Gastrocnemius medialis (tissue), 4 donors: ENCODE measurements at places on chromosomes 5 and 9.

DNA sequence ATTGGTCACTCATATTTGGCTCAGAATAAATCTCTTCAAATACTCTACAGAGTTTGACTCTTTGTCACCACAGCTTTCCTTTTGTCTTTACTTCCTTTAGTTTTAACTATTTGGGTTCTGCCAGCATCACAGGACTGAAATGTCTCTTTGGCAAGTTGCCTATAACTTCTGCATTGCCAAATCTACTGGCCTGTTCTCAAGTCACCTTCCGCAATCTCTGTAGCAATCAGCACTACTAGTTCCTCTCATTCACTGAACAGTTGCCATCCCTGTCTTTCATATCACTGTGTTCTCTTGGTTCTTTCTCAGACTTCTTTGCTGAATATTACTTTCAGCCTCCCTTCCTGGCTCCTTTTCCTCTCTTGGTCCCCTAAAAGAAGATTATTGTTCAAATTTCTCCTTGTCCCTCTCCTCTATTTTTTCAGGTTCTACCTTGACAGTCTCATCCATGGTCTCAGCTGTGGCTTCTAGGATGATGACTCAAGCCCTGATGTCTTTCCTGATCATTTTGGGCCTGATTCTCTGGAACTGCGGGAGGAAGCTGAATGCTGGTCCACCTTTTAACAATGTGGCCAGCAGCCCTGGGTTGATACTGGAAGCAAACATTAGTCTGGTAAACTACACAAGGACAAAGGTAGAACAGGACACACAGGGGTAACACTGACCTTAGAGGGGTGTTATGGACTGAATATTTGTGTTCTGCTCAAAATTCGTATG is 44.0 kb upstream of the LIFR start:
- DNase-seq, result peak; percentile 34

DNA sequence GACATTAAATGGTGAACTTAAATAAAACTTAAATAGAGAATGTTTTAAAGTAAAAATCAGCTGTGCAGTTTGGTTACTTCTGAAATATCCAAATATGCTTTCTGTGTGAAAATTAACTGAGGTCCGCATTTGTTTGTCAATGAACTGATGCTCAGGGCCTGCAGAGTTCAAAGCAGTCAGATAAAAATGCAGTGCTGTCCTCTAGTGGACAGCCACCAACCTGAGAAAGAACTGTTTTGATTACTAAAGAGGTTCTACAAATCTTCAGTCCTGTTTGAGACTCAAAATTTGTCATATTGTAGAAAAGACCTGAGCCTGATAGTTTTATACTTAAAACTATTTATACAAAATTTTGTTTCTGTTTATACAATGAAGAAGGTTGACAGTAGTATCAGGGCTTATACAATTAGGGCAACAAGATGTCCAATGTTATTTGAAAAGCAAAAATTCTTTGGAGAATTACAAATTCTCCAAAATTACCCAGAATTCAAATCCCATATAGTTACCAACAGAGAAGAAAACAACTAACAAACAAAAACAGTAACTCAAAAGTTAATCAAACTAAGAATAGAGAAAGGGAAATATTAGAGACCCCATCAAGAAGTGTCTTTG is 232.3 kb upstream of the TBCA start:
- DNase-seq, result no peak

DNA sequence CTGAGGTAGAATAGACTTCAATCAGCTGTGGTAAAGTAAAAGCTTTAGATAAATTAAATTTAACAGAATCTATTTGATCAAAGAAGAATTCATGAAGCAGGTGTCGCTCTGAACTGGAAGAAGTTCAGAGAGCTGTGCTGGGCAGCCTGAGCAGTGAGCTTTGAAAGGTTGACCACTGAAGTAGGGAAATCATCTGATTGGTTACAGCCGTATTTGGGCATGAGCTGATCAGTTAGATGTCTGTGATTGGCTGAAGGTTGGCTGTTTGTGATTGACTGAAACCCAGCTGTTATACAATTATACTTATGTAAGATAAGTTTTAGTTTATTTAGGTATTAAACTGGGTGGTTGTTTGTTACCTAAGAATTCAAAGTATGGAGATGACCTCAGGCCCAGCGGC is 1174.6 kb downstream of the CDH9 start:
- no peak for DNase-seq

DNA sequence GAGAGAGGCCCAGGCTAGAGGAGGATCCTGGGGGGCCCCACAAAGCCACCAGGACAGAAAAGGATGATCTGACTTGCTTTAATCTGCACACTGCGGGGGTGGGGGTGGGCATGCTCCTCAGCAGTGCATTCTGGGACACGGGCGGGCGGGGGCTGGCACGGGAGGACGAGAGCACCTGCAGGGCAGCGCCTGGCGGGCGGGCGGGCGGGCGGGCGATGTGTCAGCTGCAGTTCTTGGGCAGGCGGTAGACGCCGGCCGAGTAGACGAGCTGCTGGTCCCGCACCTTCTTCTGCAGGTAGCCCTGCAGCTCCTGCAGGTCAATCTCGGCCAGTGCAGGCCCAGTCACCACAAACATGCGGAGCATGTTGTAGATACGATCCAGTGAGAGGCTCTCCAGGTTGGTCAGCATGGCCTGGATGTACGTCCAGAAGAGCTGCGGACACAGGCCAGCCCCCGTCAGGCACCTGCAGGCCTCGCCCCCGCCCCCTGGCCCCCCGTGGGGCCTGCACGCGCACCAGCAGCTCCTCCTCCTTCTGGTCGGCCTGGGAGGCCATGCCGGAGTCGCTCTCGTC is 3.0 kb upstream of the TMEM210 start:
- DNase-seq, result no peak

DNA sequence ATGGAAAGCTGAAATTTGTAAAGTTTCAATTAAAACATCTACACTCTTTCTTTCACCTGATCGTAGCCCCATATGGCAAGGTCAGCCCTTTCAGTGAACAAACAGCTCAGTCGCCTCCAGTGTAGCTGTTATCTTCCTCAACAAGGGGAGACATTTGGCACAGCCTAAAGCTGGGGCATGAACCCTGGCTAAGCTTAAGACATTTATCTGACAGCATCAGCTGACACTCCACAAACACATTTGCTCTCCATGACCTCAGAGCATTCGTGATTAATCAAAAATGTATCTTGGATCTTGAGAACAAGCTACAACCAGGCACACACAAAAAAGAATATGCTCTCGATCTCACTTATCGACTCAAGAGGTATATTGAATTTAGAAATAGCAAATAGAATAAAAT is 67.3 kb downstream of the POU5F2 start:
- no peak for DNase-seq

- DNase-seq, result no peak
Measured at GRCh38 chr5:1288439-1289335, 6.2 kb downstream of the TERT start.

DNA sequence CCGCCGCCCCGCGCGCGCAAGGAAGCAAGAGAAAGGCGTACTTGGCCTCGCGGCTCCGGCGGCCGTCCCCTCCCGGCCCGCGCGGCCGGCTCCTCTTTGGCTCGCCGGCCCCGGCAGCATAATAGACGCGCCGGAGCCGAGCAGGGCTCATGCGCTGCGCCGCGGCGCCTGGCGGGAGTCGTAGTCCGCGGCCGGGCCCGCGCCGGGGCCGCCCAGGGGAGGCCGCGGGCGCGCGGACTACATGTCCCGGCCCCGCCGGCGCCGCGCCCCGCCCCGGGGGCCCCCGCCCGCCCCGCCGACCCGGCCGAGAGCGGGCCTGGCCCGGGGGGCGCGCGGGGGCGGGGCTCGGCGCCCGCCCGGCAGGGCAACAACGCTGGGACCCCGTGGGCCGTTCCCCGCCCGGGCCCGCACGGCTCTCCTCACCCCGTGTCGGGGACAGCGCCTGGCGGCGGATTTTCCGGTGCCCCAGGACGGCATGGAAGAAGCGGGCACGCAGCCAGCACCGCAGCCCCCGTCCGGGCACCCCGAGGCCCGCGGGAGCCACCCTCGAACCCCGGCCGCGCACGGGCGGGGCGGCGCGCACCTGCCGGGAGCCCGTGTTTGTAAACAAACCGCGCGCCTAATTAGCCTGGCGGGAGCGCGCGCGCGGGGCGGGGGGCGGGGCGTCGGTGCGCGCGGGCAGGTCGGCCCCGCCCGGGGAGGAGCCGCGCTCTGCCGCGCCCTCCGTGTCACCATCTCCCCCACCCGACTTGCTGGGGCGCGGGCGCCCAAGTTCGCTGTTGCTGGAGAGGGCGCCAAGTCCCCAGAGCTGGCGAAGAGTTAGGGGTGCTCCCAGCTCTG is at the start of gene BRD3:
Gene BRD3 (minus strand): TSS at position 123 of the 840 bp plus-strand sequence. CDS start 14,549 bp downstream, outside the sequence.
- peak; percentile 84 for DNase-seq

- DNase-seq, result no peak
Measured at GRCh38 chr5:151180291-151180690, 22.7 kb upstream of the ANXA6 start.

GRCh38 chr5:143413958-143414669 is 10.6 kb upstream of the NR3C1 start:
- no peak for DNase-seq

GRCh38 chr9:87283585-87283984 is 214.1 kb upstream of the DAPK1 start:
- DNase-seq, result no peak

GRCh38 chr9:136404801-136405136 is 4.8 kb upstream of the SNAPC4 start:
- DNase-seq, result no peak

DNA sequence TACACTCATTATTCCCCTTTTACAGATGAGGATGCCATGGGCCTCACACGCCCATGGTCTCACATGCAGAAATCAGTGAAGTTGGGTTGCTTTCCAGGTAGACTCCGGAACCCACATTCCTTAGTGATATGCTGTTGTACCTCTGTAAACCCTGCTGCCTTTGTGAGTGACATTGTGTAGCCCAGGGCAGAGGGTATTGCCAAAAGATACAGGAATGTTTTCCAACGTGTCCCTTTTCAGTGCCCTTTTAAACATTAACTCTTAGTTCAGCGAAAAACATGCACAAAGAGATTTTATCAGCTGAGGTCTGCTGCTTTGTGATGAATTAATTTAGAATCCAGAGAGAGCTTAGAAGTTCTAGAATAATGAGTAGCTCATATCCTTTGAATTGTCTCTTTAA is 38.3 kb upstream of the TRMT10B start:
- DNase-seq, result no peak

DNA sequence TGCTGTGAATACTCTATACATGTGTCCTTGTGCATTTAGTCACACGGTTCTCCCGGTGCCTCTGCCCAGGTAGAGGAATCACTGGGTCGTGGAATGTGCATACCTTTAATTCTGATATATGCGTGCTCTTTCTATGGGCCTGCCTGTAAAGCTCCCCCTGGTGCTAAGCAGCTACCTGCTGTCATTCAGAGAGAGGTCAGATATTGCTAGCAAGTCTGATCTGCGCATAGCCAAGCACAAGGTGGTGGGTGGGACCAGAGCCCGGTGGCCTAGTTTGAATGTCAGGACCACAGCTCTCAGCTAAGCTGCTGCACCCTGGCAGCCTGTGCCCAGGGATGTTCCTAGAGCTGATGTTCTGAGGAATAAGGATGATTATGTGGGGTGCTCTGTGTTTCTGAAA is 33.4 kb downstream of the TJP2 start:
- no peak for DNase-seq

DNA sequence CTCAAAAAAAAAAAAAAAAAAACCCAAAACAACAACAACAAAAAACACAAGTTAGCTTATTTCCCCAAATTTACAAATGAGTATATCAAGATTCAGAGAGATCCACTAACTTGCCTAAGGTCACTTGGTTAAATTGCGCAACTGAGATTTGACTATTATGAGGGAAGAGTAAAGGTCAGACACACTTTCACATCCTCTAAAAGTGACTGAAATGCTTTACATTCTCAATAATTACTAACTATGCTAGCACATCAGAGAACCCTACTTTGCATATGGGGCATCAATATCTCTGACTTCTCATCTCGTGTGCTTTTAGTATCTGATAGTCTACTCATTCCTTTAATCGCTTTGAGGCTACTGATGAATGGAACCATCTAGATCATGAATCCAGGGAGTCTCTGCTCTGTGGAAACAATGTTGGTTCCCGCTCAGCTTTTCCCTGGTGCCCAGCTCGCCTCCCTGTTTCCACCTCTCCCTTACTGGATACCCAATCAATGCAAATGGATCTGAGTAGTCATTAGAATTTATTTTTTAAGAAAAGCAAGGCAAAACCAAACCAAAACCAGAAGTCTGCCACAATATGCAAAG is 182.1 kb upstream of the TRIM32 start:
- DNase-seq, result no peak

GRCh38 chr9:98222885-98223691 is 30.7 kb upstream of the CORO2A start:
- no peak for DNase-seq

- no peak for DNase-seq
Measured at GRCh38 chr5:123208668-123209501, 119.8 kb downstream of the PRDM6 start.

DNA sequence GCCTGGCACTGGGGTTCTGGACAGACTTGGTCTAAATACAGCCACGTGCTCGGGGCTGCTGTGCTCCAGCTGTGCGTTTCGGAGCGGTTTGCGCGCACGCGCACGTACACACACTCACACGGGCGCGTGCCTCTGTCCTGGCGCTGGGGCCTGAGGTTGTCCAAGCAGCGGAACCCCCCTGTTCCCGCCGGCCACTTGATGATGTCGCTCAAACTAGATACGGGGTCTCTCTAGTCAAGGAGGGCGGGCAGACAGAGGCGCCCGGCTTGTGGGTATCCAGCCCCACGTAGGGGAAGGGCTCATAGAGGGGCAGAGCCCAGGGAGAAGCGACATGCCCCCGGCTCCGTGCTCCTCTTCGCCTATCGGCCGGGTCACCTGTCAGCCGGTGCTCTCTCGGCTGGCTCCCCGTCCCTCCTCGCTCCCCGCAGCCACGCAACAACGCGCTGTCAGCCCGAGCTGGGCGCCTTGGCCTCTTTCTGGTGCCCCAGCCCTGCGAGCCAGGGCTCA is 8.9 kb downstream of the NR2F1-AS1 start:
- DNase-seq, result no peak

- DNase-seq, result no peak
Measured at GRCh38 chr9:108300306-108301287, 555.2 kb downstream of the ACTL7B start.

- DNase-seq, result peak; percentile 38
Measured at GRCh38 chr5:5658226-5658625, 235.7 kb downstream of the ICE1 start.

- DNase-seq, result no peak
Measured at GRCh38 chr5:158594595-158595242, 505.0 kb downstream of the EBF1 start.

DNA sequence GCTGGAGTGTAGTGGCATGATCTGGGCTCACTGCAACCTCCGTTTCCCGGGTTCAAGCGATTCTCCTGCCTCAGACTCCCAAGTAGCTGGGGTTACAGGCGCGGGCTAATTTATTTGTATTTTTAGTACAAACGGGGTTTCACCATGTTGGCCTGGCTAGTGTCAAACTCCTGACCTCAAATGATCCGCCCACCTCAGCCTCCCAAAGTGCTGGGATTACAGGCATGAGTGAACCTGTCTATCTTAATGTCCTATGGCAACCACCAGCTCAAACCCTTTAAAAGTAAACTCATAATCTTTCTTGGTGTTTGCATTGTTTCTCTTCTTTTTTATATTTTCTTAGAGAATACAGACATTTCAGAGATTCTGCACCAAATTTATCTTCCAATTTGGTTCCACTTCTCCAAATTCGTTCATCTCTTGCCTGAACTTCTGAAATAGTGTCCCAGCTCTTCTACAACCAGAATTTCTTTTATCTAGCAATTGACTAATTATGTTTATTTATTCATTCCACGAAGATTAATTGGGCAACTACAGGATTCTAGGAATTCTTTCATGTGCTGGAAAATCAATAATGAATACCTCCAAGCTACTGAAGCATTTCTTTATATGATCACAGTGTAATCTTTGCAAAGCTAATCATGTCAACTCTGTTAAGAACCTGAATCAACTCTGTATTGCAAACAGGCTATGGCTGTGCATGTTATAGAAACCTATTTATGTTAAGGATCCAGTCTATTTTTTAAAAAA is 60.0 kb upstream of the TYRP1 start:
- DNase-seq, result no peak

- DNase-seq, result no peak
Measured at GRCh38 chr9:35257986-35258659, 96.3 kb downstream of the UNC13B start.
